ENCODE measurements at places on chromosomes 5 and 9.

- DNase-seq: peak; percentile 69
Observed at GRCh38 chr9:130235558-130236435, 29.8 kb upstream of the HMCN2 start.

GRCh38 chr9:114409103-114409780, 21.5 kb upstream of the AKNA start:
- DNase-seq: no peak

DNA sequence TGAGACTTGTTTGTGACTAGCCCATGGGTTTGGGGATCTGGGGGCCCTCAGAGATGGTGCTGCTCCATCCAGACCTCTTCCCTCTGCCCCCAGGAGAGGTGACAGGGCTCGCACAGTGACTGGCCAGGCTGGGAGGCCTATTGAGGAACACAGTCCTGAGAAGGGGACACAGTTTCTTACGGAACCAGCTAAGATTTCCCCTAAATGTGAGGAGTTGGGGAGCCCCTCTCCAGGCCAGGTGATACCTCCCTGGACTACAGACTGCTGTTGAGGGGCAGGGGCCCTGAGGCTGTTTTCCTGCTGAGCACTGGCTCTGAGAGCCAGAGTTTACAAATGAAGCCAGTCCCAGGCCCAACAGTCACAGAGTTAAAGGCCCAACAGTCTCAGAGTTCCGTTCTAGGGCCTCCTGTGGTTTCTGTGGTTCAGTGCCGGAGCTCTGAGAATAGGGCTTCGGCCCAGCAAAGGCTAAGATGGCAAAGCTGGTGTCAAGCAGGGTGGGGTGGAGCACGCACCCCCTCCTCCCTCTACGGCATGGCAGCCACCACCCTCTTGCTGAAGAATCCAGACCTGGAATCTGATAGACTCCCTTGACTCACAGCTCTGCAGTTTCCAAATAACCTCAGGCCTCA, 1.1 kb upstream of the SEMA4D start:
- peak; percentile 71 for DNase-seq

DNA sequence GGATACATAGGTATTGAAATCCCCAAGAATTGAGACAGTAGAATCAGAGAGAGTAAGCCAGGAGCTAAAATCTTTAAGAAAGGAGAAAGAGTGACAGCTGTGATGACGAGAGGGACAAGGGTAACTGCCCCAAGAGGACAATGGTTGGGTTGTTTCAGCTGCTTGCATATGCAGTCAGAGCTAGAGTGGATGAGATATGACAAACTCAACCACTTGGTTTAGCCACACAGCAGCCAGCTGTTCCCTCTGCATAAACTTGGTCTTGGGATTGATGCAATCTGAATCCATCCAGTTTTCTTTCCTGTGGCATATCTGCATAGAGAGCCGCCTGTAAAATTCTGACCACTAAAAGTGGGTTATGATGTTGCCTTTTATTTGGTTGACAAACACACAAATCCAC, 100.7 kb downstream of the ZNF622 start:
- no peak for DNase-seq

GRCh38 chr5:108260117-108260857, 121.6 kb downstream of the FBXL17 start:
- DNase-seq: peak; percentile 70

- no peak for DNase-seq
Observed at GRCh38 chr5:133149345-133149744, 97.5 kb downstream of the HSPA4 start.

DNA sequence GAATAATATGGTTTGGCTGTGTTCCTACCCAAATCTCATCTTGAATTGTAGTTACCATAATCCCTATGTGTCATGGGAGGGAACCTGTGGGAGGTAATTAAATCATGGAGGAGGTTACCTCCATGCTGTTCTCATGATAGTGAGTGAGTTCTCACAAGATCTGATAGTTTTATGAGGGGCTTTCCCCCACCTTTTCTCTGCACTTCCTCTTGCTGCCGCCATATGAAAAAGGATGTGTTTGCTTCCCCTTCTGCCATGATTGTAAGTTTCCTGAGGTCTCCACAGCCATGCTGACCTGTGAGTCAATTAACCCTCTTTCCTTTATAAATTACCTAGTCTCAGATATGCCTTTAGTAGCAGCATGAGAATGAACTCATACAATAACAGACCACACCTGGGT, 63.7 kb upstream of the PRR16 start:
- no peak for DNase-seq

DNA sequence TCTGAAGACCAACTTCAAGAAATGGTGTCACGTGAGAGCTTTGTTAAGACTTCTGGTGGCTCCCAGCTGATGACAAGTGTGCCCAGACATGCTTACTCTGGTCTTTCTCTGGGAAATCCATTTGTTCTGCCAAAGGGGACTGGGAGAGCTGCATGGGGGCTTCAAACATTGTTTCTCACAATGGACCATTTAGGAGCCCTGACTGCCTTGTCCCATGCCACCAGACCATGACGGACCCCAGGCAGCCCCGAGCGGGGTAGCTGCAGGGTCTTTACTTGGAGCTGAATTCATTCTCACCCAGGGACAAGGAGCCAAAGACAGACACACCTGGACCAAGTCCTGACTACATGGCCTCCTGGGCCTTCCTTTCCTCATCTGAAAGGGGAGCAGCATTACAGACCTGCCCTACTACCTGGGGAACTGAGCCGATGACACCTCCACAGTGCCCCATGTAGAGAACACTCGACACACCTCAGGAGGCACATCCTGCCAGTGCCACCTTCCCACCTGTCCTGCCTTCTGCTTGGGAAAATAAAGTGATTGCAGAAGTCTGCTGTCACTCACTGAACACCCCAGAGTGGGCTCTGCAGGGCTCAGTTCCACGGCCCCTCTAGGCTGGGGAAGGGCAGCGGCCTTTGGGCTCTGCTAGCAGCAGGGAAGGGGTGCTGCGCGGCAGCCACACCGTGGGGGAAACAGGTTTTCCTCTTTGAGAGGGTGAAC, 169.0 kb downstream of the DAB2IP start:
- DNase-seq: no peak

- no peak for DNase-seq
Observed at GRCh38 chr9:26369093-26369492, 523.5 kb downstream of the CAAP1 start.

- DNase-seq: no peak
Observed at GRCh38 chr9:125989090-125989501, 241.9 kb downstream of the PBX3 start.

DNA sequence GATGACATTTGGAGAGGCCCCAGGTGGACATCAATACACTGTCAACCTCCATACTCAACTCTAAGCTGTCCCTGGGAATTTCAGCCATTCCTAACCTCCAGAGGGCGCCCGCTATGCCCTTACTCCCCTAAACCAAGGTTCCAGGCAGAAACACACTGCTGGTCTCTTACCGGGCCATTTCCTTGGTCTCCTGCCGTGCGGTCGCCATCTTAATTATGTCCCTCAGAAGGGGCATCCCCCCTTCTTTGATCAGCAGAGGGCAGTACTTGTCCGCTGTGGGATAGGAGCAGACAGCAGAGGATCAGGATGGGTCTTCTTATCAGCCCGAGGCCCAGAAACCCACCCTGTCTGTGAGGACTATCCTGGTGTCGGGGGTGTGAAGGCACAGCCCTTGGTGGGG, 9.3 kb upstream of the ZDHHC12 start:
- DNase-seq: peak; percentile 3
